ENCODE measurements at places on chromosomes 3 and 15.

DNA sequence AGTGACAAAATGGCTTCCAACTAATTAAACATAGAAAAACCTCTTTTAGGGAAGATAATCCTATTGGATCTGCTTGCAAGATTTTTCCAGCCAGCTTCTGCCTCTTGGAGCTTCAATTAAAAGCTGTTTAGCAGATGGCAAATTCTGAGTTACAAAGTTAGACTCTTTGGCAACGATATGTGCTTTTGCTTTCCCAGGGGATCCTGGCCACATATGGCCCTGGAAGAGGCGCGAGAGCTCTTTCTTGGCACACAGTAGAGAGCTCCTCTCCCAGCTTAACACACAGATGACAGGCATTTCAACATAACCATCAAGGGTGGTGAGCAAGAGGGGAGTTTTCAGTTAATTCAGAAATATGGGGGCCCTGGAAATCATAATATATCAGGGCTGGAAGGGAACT is 41.6 kb upstream of the GALNT15 start:
- DNase-seq: no peak

GRCh38 chr3:73228959-73229358 is 167.5 kb downstream of the EBLN2 start:
- DNase-seq: no peak

GRCh38 chr3:104735691-104736090 is 631.0 kb upstream of the ALCAM start:
- DNase-seq: no peak

DNA sequence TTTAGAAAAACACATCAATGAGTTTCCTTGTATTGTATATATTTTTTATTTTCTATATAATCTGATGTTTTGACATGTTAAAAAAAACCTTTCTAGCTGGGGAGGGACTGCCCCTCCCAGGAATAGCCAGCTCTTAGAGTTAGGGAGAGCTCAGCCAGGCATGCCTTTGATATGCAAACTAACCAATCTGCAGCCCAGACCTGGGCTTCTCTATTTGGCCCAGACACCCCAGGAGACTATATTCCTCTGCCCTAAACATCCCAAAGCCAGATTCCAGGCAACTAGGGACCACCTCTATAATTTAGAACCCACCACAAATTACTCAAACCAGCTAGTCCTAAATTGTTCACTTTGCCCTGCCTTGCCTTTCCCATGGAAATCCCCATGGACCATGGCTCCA is 390.9 kb upstream of the ADAMTS9 start:
- DNase-seq: no peak

DNA sequence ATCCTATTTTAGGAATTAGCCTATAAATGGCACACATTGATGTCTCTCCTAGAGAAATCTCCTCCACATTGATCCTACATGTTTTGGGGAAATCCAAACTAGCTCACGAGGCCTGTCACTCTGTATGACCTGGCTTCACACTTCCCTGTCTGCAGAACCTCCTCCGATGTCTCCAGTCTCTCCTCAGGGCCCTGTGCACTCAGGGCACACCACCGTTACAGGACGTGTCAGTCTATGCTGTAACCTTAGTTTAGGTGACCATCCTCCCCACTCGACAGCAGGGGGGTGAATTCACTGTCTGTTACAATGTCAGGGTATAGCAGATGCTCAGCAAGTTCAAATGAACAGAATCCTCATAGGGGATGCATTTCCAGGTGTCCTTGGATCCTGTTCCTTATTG is 249.1 kb downstream of the OCA2 start:
- DNase-seq: no peak

- DNase-seq: no peak
Measured at GRCh38 chr3:121096953-121097352, 188.9 kb downstream of the STXBP5L start.

DNA sequence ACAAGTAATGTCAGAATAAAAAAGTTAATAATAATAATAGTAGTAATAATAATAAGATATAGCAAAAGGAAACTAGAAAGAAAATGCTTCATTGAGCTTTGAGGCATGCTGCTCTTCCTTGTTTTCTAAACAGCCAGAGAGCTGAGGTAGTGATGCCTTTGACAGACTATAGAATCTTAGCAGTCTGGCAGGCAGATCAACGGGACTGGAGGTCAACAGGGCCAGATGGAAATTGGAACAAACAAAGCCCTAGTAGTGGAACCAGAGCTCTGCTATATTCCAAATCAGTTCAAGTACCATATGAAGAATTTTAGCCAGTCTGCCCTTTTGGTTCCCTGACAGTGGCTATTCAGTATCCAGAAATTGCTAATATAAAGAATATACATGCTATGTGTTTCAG is 278.6 kb downstream of the NLGN1 start:
- no peak for DNase-seq

DNA sequence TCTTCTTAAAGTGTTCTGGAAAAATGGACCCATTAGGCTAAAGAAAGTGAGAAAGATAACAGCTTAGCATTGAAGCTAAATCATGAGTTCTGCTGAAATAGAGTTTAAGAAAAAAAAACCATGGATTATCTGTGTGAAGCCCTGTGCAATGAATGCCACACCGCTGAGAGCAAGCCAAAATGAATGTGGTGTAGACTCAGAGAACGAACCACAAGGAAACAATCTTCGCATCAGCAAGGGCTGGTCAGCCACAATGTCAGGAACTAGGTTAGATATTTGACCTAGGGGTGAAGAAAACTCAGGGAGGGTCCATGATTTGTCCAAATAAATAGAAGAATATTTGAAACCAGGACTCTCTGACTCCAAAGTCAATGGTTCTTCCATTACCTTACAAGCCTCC is 91.4 kb upstream of the MEX3B start:
- DNase-seq: no peak

GRCh38 chr15:65642594-65642993 is 20.9 kb downstream of the SLC24A1 start:
- DNase-seq: no peak

- DNase-seq: no peak
Measured at GRCh38 chr3:28039829-28040228, 201.6 kb upstream of the CMC1 start.

DNA sequence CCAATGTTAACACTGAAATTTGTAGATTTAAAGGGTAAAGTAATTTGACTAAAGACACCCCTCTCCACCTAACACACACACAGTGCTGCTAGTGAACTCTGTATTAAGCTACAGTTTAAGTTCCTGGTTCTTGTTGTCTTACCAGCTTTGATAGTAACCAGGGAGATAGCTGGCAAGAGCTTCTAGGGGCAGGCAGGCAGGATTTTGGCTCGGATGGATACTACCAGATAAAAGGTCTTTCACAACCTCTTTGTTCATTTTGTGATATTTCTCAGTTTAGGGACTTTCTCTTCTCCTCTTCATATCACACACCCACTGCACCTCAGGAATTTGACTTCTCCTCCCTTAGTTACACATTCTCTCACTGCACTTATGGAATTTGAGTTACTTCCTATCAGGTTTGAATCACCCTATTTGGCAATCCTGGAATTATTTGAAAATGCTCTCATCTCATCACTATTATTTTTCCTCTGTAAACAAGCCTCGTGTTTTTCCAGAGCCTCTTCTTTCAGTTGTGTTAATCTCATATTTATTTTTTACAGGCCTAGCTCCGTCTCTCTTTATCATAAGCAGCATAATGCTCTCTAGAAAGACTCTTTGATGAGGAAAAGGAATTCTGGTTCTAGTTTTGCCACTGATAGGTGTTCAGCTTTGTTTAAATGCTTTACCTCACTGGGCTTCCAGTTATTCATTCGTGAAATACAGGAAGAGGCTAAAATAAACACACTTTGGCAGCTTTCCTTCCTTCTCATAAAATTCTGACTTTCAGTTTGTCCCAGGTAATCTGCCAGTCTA is 23.0 kb upstream of the CLDN1 start:
- DNase-seq: no peak

GRCh38 chr3:127448161-127448561 is 142.4 kb downstream of the TPRA1 start:
- DNase-seq: no peak

- DNase-seq: no peak
Measured at GRCh38 chr15:71424765-71425164, 309.5 kb downstream of the THSD4 start.

GRCh38 chr15:56782306-56782705 is 49.0 kb upstream of the ZNF280D start:
- no peak for DNase-seq

DNA sequence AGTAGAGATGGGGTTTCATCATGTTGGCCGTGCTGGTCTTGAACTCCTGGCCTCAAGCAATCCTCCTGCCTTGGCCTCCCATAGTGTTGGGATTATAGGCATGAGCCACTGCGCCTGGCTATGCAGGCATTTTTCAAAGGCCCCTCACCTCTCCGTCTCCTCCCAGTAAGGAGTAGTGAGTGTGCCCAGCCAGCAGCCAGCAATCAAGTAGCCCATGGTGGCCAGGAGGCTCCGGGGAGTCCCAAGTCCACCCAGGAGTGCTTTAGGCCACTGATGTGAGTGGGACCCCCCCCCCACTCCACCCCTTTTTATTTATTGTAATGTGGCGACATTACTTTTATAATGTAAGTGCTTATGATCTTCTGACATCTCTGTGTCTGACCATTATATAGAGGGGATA is 8.1 kb downstream of the ISG20 start:
- DNase-seq: no peak

DNA sequence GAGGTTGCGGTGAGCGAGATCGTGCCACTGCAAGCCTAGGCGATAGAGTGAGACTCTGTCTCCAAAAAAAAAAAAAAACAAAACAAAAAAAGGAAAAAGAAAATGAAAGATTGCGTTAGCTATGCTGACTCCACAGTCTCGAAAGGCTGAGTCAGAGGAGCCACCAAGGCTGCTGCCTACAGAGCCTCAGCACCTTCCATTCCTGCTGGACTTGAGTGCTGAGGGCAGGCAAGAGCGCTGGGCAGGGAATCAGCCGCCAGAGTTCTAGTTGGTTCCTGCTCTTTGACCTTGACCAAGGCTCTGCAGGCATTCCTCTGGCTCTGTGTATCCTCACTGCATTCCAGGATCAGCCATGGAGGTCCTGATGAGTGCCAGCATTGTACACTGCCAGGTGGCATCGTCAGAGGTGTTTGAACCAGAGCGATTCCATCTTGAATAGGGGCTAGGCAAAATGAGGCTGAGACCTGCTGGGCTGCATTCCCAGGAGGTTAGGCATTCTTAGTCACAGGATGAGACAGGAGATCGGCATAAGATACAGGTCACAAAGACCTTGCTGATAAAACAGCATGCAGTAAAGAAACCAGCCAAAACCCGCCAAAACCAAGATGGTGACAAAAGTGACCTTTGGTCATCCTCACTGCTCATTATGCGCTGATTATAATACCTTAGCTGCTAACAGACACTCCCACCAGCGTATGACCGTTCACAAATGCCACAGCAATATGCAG is 5.9 kb downstream of the MESP2 start:
- no peak for DNase-seq

DNA sequence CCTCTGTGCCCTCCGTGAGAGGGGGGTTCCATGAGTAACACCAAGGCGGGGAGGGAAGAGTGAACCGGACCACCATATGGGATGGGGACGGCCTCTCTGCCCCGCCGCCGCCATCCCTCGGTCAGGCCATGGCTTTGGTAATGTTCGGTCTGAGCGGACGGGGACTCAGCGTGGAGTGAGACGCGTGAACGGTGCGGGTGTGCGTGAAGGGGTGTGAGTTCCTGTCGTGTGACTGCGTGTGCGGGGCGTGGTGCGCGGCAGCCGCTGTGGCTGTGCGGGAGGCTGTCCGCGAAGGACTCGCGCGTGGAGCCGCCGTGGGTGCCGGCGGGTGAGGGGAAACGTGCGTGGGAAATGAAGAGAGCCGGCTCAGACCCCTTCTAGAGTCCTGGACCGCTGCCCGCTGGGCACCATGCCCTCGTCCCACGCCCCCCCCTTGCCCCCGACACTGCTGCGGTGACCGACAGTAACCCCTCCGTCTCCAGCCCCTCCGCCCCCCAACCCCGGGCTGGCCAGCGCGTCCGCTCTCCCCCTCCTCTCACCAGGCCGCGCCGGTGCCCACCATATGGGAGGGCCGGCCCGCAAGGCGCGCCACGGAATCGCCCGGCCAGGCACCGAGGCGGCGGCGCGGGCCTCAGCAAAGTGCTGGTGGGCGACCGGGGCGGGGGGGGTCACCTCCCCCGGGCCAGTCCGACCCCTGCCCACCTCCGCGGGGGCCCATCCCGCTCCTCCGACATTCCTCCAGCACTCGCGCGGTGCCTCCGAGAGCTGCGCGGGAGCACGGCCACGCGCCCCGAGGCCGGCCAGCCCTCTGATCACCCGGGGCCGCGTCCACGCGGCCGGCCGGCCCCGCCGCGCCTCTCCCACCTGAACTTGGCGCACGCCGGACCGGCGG is 589 bp downstream of the KLF15 start:
- peak; percentile 49 for DNase-seq

DNA sequence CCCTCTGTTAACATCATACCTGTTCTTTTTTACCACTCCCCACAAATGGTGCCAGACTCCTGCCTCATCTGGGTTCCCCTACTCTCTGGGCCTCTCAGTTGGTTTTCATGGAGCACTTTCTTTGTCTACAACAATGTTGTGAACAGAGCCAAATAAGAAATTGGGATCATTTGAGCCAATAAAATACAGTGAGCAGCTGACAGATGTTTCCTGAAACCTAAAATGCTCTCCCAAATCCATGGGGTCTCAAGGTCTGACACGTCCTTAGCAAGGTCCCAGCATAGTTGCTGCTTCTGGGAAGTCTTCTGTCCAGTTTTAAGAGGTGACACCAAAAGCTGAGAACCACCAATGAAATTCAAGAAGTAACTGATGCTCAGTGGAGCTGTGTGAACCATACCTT is 1.7 kb downstream of the NMNAT3 start:
- no peak for DNase-seq

DNA sequence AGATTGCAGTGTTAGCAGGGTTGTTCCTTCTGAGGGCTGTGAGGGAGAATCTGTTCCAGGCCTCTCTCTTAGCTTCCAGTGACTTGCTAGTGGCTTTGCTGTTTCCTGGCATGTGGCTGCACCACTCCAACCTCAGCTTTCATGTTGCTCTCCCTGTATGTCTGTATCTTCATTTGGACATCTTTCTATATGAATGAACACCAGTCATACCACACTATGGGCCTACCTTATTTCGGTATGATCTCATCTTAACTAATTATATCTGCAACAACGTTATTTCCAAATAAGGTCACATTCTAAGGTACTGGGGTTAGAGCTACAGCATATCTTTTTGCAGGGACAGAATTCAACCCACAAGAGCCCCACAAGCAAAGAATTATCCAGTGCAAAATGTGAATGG is 356.7 kb upstream of the UMPS start:
- DNase-seq: no peak

- no peak for DNase-seq
Measured at GRCh38 chr3:59116233-59116537, 66.4 kb upstream of the CFAP20DC start.

DNA sequence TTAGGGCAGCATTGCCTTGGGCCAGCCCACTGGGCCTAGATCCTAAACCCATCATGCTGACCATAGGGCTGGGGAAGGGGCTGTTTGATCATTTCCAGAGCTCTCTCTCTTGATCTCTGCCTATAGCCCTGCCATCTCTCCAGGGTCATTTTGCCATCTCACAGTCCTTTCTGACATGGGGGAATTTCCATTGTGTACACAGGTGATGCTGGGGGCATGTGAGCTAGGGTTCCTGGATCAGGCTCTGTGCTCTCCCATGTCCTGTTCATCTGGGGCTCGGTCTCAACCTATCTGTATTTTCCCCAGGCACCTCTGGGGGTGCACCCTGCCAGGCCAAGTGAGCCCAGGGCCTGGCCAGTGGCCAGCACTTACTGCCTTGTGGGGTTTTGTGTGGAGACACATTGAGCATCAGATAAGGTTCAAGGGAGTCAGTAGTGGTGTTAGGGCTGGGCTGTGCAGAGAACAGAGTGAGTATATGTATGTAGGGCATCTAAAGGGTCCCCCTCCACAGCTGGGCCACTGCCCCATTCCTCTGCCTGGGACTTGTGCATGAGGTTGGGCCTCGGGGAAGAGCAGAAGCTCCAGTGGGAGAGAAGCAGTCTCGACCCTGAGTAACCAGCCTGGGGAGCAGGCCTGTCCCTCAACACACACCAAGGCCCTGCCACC is 25.7 kb upstream of the APEH start:
- no peak for DNase-seq
